HTR-8/SVneo (cell line): ENCODE measurements at places on chromosomes 2 and 18.

GRCh38 chr2:31101701-31102100 is 36.5 kb downstream of the GALNT14 start:
- no peak for DNase-seq

- DNase-seq: no peak
Measured at GRCh38 chr18:9658087-9658641, 43.8 kb upstream of the PPP4R1 start.

GRCh38 chr2:56127463-56128152 is 56.2 kb upstream of the CCDC85A start:
- DNase-seq: no peak

DNA sequence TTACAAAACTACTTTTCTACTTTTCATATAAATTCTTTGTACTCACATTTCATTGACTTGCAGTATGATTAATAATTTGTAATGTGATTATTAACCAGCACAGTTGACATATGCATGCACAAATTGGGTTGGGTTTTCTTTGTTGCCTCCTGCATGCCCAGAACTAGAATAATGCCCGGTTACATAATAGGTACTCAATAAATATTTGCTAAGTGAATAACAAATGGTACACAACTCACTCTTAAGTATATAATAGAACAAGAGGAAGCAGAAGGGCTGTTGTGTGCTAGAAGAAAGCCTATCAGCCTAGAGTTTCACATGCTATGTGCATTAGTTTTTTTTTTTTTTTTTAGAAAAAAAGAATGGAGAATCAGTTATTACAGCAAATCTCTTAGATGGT is 9.3 kb downstream of the RDH14 start:
- DNase-seq: no peak

DNA sequence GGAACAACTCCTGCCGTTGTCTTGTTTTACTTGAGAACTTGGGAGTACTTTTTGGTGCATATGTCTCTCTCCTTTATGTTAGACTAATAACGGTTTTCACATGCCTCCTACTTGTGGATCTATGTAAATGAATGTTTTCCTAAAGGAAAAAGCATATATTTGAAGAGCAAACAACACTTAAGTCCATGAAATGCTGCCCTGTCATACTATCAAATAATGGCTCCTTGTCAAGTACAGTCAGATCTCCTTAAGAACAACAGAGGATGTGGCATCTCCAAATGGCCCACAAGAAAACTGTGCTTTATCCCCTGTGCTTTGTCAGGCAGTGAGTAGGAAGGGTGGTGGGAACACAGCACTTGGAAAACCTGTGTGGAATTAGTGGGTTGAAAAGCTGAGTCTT is 198.2 kb downstream of the PTGR3 start:
- DNase-seq: no peak

DNA sequence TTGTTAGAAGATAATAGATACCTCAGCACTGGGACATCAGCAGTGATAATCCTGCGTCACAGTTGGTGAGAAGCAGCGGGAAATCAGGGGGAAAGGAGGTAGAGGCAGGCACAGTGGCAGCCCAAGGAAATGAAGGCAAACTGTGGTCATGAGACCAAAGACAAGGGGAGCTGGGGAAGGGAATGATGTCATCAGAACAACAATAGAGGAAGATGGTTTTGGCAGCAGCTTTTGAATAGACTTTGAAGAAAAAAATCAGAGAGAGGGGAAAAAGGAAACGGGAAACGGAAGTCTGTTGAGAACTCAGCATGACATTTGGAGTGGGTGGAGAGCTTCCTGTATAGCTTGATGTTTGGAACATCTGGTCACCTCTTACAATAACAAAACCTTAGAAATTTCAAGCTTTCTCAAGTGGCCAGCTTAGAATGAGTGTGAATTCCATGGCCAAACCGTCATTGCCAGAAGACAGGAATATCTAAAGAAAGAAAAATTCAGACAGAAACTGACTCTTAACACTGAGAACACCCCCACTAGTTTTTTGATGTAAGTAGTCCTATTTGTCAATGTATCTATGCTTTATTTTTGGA is 18.4 kb upstream of the YES1 start:
- no peak for DNase-seq

- DNase-seq: no peak
Measured at GRCh38 chr2:239140346-239141020, 260.3 kb downstream of the HDAC4 start.

- DNase-seq: no peak
Measured at GRCh38 chr2:200767111-200767885, 44.4 kb upstream of the BZW1 start.

GRCh38 chr18:23884681-23885375 is 129.7 kb upstream of the TTC39C start:
- DNase-seq: no peak

DNA sequence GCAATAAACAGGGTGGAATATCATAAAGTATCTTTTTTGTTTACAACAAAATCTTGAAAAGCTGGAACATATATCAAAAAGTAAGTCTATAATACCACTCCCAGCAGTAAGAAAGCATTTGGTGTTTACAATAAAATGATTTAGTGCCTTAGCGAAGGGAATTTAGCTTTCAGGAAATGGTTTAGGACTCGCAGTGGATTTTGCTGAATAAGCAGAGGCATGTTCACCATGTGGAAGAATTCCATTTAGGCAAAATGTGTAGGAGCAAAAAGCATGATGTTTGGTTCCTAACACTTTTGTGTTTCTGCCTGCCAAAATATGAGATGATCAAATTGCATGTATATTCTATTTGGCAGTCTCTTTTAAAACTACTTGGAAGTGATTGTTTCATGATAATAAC is 163.6 kb downstream of the AGPS start:
- DNase-seq: no peak

- DNase-seq: no peak
Measured at GRCh38 chr2:68806511-68807109, 64.6 kb downstream of the BMP10 start.

DNA sequence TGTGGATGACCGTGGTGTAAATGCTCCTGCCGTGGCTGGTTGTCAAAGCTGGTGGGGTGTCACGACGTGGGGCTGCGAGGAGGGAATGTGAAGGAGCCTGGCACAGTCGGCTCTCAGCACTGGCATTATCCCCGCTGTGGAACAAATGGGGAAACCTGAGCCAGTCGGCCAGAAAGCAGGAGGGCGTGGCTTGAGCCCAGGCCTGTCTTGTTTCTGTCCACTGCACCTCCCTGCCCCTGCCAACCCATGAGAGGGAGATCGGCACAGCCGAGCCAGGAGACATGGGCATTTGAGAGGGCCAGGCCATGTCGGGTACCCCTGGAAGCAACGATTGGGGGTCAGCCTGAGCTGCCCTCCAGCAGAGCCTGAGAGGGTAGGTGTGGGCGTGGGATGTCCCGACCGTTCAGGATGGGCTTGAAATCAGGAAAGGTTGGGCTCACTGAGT is 44.5 kb downstream of the PDIA6 start:
- DNase-seq: no peak

- no peak for DNase-seq
Measured at GRCh38 chr2:7077660-7078267, 160.6 kb downstream of the RNF144A start.
